SK-N-SH treated with all-trans-retinoic acid at 6 μM for 48 hours (cell line): ENCODE measurements at places on chromosomes 4 and X.

DNA sequence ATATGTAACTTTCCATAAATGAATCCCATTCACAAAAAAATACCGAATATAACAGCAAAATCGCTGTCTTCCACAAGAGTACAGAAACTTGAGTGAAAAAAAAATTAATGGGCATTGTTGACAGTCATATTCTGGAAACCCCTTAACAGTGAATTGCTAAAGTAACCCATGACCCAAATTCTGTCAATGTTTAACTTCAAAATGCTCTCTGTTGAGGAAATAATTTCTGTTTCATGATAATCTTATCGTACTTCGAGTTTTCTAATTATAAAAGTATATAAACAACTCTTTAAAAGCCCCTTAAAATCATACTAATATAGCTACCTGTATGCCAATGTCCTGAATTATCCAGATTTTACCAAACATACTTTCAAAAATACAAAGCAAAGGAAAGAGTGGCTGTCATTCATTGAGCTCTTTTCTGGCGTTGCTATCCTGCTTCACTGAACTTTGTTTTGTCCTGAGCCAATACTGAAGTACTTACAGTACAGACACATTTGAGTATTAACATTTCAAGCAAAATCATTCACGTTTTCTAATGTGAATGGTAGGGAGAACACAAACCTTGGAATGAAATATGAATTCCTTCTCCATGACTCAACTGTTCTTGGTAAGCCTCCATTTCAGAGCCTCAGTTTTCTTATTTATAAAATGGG is 2.4 kb downstream of the XAGE3 start:
- no peak for ATAC-seq

GRCh38 chr4:114926583-114926982 is 186.8 kb downstream of the NDST4 start:
- no peak for ATAC-seq

DNA sequence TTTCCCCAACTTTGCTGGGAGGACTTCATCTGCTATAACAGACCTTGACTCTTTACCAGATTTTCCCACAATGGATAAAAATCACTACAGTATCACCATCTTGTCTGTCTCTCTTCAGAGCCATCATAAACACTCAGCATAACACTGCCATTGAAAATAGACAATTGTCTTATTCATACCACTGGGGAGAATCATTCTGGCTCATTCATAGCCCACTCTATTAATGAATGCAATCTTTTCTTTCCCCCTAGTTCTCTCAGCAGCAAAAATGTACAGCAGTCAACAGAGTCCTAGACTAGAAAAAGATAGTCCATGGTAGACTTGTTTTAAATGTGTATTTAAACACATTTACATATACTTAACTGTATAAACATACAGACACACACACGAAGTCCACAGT is 19.2 kb downstream of the SLC9A7 start:
- ATAC-seq: no peak

GRCh38 chr4:17619416-17620105 is 5.1 kb downstream of the MED28 start:
- no peak for ATAC-seq

GRCh38 chrX:41350976-41351569 is 17.1 kb downstream of the DDX3X start:
- ATAC-seq: peak; percentile 6

GRCh38 chrX:11678158-11678557 is 12.4 kb upstream of the ARHGAP6 start:
- ATAC-seq: no peak

DNA sequence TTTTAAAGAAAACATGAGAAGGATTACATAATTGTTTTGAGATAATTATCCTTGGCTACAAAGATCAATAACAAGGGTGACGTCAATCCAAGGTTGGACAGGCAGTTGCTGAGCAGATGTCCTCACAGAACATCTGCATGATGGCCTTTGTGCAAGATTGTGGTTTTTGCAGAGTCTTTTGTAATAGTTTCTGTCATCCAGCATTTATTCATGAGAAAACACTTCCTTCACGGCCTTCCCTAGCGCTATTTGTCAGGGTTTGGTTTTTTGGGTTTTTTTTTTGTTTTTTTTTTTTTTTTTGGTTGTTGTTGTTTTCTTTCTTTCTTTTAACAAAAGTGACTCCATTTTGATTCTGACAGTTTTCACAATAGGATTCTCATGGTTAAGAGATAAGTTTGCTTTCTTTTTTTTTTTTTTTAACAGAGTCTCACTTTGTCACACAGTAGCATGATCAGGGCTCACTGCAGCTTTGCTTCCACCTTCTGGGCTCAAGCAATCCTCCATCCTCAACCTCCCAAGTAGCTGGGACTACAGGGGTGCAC is 31.5 kb upstream of the ELF2 start:
- ATAC-seq: no peak

DNA sequence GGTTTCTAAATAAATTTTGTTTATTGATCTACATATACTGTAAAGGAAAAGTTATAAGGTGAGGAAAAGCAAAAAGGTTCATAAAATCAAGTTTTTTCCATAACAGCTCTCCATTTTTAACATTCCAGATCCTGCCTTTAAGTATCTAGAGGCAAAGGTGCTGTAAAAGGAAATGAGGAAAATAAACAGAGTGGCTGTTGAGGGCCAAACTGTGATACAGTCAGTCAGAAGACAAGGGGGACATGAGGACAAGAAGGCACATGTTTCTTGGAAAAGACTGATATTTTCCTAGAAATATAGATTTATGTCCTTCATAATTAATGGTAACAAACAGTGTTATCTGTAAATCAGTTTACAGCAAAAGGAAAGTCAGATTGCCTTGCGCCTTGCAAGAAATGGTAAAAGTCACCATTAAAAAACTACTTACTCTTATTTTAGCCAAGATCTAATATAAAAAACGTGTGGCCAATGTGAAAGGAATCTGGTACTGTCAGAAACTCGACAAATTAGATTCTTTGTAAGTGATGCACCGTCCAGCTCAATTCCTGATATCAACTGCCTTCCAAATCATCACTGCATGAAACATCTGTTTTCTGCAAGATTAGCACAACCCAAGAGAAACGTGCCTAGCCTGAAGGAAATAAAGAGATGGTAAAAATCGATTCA is 34.0 kb upstream of the VEGFD start:
- ATAC-seq: peak; percentile 92

GRCh38 chr4:127309369-127310102 is 323.2 kb upstream of the INTU start:
- ATAC-seq: no peak

DNA sequence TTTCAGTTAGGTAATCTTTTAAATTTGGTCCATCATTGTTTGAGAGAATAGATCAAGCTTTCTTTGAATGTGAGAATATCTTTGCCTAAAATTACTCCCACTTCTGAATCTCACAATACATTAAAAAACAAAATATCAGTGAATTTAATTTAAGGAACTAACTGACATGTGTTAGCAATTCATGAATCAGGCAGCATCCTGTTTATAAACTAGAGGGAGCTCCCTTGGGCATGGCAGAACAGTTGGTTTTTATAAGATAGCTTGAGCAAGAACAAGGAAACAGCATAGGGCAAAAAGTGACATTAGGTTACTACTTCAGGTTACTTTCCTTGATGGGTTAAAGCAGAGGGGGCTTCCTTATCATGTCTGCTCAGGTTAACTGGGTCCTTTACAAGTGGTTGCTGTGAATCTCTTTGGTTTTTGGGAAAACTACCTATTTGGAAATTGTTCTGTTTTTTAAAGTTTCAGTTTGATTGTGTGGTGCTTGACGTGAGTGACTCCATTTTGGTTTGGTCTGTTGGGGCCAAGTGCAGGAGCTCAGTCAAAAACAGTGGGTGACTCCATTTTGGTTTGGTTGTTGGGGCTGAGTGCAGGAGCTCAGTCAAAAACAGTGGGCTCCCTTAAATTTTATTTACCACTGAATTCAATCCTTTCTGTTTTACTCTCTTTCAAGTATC is 68.0 kb downstream of the PPEF2 start:
- no peak for ATAC-seq

DNA sequence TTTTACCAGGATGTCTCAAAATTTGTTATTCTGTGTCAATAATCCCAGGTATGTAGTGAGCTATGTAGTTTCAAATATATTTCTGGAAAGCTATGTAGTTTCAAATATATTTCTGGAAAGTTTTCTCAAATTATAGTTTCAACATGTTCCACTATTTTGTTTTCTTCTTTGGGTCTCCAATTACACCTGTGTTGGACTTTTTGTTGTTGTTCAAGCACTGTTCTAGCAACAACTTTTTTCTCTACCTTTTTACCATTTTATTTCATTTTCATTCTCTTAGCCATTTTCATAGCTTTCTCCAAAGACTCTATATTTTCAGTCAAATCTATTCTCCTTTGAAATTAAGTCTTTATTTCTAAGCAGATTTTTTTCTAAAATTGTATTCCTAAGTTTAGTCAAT is 88.4 kb downstream of the LCORL start:
- no peak for ATAC-seq

DNA sequence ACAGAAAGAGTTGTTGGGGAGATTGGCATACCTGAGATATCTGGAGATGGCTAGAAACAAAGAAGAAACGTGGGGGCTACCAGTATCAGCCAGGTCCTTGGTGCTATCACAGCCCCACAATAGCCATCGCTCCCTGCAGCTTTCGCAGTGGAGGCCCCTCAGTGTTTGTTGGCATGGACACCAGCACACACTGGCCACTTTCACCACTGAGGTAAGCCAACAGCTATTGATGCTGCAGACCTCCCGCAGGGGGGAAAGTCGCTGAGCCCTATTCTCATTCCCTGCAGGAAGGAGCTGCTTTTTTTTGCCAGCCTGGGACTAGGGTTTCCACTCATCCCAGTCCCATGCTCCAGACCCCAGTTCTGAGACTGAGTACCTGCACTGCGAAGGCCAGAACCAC is 879.2 kb upstream of the IGFBP7 start:
- ATAC-seq: no peak

- ATAC-seq: peak; percentile 99
Observed at GRCh38 chr4:176270669-176271068, 1.6 kb upstream of the ASB5 start.

DNA sequence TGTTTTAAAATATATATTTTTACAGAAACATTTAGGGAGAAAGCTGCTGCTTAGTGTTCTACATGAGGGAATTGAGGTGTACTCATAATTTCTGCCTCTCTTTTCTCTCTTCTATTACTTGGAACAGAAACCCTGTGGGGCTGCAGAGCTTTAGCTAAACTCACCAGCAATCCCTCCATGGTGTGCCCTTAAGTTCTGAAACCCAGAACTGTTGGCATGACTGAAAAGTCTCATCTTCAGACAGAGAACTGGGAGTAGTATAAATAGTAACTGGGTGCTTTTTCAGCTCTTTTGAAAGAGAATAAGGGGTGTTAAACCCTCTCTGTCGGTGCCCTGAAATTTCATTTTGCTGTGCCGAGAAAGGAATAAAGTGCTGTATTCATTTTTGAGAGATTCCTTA is 294.9 kb upstream of the BOD1L1 start:
- ATAC-seq: no peak

- peak; percentile 85 for ATAC-seq
Observed at GRCh38 chrX:154308108-154308946, 12.7 kb downstream of the TKTL1 start.

- no peak for ATAC-seq
Observed at GRCh38 chrX:1451251-1451660, 1.5 kb downstream of the ASMTL start.

GRCh38 chrX:153491351-153491914 is 3.3 kb upstream of the BGN start:
- no peak; the same call in 2 of the 3 replicates for ATAC-seq

DNA sequence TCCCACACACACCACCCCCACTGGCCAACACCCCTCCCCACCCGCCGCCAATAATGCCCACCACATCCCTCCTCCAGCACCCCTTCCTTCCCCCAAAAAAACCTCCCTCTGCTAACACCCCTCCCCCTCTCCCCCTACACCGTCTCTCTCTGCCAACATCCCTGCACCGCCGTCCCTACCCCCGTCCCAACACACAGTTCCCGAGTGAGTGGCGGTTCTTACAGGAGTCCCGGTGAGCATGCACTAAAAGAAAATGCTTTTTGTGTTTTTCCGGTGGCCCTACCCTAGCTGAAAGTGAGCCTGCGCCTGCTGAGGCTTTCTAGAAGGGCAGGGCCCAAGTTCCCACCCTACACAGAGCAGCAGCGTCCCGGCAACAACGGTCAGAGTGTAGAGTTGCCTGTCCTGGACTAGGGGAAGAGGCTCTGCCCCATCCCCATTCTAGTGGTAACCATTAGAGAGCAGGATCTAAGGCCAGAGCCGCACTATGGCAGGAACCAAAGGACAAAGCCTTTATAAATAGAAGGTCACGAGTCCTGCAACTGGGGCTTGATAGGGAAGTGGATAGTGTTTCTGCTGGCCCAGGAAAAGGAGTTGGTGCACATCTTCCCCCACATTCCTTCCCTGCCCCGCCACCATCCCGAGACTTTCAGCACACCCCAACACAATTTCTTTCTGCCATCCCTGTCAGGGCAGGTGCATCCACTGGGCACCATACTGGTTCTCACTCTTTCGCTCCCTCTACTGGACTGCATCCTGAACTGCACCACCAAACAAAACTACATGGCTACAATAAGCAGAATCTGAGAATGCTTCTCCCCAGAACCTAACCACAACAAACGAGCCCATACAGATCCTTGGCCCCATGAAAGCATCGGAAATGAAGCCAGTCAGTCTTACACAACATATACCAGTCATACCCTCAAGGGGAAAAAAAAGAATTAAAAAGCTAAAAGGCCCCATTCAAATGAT is 78.1 kb upstream of the PAGE3 start:
- ATAC-seq: peak; percentile 83

DNA sequence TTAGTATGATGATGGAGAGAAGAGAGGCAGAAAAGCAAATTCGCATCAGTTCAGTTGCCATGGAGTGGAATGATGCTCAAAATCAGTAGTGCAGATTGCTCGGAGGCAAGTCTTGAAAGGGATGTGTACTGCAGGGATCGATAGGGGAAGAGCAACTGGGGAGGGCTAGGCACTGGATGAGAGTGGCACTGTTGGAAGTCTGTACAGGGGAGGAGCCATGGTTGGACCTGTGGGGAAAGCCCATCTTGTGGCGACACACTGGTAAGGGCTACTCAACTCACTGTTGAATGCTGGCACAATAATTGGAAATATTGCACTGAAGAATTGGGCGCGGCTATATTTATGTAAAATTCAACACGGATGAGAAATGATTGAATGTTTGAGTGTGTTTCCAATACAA is 1.2 kb downstream of the RAB9B start:
- ATAC-seq: no peak

GRCh38 chrX:150012647-150013381 is 74.5 kb upstream of the EOLA2 start:
- no peak for ATAC-seq

DNA sequence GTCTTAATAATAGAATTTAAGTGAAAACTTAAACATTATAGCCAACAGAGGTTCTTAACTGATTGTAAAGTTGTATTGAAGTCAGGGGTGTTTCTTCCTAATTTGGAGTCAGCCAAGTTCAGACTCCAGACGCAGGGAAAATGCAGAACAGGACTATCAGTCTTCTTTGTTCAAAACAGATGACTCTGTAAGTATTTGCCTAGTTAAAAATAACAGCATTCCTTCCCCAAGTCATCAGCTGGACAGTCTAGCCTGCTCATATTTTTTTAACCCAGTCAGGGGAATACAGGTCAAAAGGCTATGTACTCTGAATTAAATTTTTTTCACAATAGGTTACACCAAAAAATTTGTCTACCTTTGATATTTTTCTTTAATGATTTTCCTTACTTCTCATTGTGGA is 73.8 kb upstream of the DCLK2 start:
- ATAC-seq: peak; percentile 69
